Stromal cell of bone marrow (primary cell): ENCODE measurements at places on chromosomes 16 and 17.

GRCh38 chr17:68307443-68307842, 16.1 kb downstream of the ARSG start:
- DNase-seq: no peak

DNA sequence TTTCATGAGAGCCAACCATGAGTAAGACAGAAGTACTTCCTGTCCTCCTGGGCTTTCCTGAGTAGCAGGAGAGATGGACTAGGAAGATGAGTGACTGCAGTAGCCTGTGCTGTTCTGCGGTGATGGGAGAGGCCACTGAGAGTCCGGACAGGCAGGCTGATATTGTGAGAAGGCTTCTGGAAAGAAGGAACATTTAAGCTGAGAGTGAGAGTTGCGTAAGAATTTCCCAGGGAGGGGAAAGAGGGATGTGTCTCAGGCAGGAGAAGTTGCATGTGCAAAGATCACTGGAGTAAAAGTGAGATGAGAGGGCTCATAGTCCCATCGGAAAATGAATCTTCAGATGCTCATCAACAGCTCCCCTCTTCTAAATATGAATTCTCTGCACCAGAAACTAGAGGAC, 258.3 kb downstream of the RBFOX1 start:
- DNase-seq: no peak

GRCh38 chr17:31579265-31579664, 187.8 kb downstream of the RAB11FIP4 start:
- no peak for DNase-seq

DNA sequence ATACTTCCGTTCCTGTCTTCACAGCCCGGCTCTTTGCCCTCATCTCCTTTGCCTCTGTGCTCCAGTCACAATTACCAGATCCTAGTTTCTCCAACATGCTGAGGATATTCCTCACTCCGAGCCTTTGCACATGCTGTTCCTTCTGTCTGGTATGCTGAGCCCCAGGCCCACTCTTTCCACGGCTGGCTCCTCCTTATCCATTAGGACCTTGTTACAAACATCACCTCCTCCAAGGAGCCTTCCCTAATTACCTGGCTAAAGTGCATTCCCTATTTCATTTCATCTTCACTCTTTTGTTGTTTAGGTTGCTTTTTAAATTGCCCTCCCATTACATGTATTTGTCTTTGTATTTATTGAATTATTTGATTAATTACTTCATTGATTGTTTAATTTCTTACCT, 14.9 kb upstream of the ADGRG1 start:
- no peak for DNase-seq

- DNase-seq: no peak
Observed at GRCh38 chr16:30760577-30761426, 1.1 kb downstream of the CFAP119 start.

GRCh38 chr17:18043491-18043890, 4.3 kb downstream of the GID4 start:
- no peak for DNase-seq

DNA sequence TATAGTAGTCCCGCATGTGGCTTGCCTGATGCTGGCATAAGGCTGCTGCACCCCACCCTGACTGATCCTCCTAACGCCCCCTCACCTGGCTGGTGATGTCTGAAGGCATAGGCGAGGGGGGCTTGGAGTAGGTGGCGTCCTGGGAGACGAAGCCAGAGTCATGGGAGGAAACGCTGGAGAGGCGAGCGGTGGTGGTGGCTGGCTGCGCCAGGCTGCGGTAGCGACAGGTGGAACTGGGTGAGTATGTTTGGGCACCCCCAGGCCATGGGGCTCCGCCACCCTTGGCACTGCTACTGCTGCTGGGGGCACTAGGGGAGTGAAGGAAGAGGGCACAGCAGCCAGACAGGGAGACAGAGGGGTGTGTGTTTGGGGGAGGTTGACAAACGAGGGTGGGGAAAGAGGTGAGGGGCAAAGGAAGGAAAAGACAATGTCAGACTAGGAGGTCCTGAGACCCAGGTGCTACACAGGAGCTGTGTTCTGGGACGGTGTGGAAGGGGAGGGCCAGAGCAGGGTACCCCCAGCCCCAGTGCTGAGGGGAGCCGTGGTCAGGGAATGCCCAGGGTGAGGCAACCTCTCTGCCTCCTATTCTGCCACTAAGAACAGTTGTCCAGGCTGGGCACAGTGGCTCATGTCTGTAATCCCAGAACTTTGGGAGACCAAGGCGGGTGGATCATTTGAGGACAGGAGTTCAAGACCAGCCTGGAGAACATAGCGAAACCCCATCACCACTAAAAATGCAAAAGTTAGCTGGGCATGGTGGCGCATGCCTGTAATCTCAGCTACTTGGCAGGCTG, 11.4 kb downstream of the MTSS2 start:
- DNase-seq: no peak

DNA sequence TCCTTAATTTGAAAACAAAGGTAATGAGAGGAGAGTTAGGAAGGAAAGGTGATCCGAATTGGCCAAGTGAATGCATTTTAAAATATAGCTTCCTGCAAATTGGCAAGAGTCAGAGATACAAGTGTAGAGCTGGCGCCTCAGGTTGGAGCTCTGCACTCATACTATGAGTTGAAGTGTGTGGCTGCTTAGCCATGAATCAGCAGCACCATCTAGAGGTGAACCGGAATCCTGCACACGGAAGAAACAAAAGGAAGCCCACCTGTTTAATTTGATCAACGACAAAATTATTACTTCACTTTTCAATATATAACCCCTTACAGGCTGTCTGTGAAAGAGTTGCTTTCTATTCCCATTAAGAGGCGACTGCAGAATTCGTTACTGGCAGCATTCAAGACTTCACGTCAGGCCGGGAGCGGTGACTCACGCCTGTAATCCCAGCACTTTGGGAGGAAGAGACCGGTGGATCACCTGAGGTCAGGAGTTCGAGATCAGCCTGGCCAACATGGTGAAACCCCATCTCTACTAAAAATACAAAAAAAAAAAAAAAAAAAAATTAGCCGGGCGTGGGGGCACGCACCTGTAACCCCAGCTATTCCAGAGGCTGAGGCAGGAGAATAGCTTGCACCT, 1253.7 kb upstream of the CDH8 start:
- peak; percentile 0 for DNase-seq
